ENCODE measurements at places on chromosomes 12 and 14. TPM values are rescaled to one million over a fixed set of nuclear protein-coding genes. Genes with fewer than 3 reads are reported as not detected.

GRCh38 chr12:47838286-47838931 is 18.7 kb upstream of the HDAC7 start:
- DNase-seq, result no peak

The PRMT5 gene
- 56.0 TPM for total RNA-seq

- no peak for DNase-seq
These were observed 12.8 kb downstream of the LRCOL1 start for GRCh38 chr12:132597333-132598316.

GRCh38 chr12:12384571-12385340 is 27.9 kb downstream of the BORCS5 start:
- DNase-seq, result no peak

GRCh38 chr12:91603060-91603459 is 420.4 kb upstream of the DCN start:
- no peak for DNase-seq
